ENCODE measurements at places on chromosomes 4 and X. TPM values are rescaled to one million over a fixed set of nuclear protein-coding genes. Genes with fewer than 3 reads are reported as not detected.

The DAPP1 gene
- total RNA-seq = not detected

The MSANTD1 gene
- total RNA-seq = 0.19 TPM

The ZNF157 gene
- total RNA-seq = not detected

The STBD1 gene
- 5.2 TPM for total RNA-seq

The GUCY1B1 gene
- total RNA-seq = 0.08 TPM

The MAGEB10 gene
- total RNA-seq = not detected

The IL13RA2 gene
- total RNA-seq = 5.8 TPM

The FGD1 gene
- 17.9 TPM for total RNA-seq

The GIMD1 gene
- not detected for total RNA-seq

The PASD1 gene
- total RNA-seq = not detected

The SPIN2A gene
- 0.18 TPM for total RNA-seq

The SAGE1 gene
- not detected for total RNA-seq

The ERVMER34-1 gene
- not detected for total RNA-seq

The MAGEA1 gene
- not detected for total RNA-seq

DNA sequence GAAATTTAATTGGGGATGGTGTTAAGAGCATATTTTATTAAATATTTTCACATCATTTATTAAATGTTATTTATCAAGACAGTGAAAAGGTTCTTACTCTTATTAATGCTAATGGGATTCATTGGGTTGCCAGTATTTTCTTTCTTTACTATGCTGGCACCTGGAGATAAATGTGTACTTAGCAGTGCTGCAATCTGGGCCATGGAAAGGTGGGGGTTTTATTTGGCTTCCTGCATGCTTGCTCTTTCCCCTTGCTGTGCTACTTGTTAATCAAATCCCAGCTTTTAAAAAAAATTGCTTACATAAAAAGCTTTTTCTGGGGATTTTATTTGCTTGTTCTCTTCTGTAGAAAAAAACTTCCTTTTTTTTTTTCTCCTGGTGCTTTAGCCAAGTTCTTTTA, 48.3 kb downstream of the ZAR1 start:
- DNase-seq = no peak

GRCh38 chr4:169677150-169677748, 56.9 kb downstream of the CLCN3 start:
- DNase-seq = no peak

GRCh38 chr4:20621476-20621875, 78.8 kb upstream of the PACRGL start:
- DNase-seq = no peak

DNA sequence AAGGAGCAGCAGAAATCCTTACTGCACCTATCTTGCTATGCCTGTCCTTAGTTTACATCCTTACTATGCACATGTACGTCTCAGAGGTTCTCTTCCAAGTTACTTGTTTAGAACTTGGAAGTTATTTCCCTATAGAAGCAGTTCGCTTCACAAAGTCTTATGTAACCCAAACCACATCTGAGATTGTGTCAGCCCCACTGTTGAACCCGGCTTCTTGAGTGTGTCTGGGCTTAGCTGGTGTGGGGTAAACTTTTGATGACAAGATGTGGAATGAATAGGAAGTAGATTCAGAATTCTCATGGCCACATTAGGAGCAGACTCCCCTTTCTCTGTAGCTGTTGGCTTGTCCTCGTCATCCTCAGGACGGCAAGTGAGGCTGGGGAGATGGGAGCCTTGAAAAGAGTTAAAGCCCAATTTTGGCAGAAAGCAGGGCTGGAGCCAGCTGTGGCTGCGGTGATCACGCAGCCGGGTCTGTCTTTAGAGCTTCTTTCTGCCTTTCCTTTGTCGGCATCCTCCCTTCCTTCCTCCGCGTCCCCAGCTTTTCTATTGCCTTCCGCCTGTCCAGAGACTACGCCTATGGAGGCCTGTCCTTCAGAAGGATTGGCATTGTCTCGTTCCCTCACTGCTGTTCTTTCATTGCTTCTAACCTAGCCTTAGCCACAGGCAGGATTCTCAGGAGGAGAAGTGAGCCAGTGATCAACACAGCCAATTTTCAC, 23.0 kb upstream of the LIMCH1 start:
- DNase-seq = no peak

- DNase-seq = no peak
Measured at GRCh38 chr4:70471897-70472296, at the start of gene MUC7. TSS of gene MUC7 (plus strand) at chr4:70472197. CDS start at chr4:70474022, 1,825 bp downstream.

- no peak for DNase-seq
Measured at GRCh38 chr4:53640576-53641453, 49.5 kb upstream of the LNX1 start.

DNA sequence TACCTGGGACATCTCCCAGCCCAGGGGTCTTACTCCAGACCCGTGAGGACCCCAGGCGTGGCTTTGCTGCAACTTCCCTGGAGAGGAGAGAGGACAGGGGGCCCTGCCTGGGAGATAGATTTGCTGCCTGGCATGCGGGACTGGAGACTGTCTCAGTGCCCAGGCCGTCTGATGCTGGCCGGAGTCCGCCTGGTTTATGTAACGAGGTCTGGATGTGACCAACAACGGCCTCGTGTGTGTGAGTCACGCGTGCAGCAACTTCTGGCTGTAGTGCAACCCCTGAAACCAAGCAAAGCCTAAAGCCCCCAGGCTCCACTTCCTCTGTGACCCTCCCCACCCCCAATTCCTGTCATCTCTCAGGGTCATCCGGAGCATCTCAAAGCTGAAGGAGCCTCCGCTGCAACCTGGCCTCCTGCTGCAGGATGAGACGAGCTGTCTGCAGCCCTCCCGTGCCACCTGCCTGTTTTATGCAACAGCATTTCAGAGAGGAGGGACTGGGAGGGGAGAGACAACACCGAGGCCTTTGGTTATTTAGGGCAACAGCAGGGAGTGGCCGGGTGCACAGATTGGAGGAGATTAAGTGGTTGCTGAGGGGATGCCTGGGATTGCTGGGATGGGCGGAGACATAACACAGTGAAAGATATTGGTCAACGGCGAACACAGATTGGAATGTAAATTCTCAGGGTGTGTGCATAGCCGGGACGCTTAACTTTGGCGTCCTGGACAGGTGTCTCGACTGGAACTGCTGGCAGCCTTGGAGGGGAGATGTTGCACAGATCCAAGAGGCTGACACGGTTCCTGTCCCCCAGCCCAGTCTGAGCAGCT, 16.0 kb downstream of the XG start:
- DNase-seq = peak; percentile 36

DNA sequence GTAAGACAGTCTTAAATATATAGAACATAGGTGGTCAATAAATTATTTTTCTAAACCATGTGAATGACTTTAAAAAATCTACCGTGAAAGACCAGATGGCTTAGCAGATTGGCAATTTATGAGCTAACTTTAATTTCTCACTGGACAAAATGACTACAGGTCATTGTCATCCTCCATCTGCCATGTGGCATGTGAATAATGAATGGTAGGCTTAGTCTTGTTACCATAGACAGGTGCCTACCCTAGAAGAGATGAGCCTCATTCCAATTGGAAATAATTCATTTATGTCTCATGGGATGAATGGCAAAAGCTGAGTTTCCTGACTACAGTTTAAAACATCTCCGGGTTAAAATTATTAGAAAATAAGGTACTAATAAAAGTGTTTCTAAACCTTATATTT, 1043.3 kb downstream of the FAT4 start:
- DNase-seq = no peak

GRCh38 chrX:20513185-20513584, 246.5 kb upstream of the RPS6KA3 start:
- DNase-seq = no peak

GRCh38 chr4:99790796-99791617, 25.6 kb upstream of the DAPP1 start:
- no peak for DNase-seq

- DNase-seq = no peak
Measured at GRCh38 chr4:183989931-183990330, 84.8 kb downstream of the STOX2 start.

GRCh38 chr4:2619459-2619858, 83.0 kb downstream of the FAM193A start:
- DNase-seq = no peak

- no peak for DNase-seq
Measured at GRCh38 chrX:10233696-10234095, 76.9 kb downstream of the CLCN4 start.

- no peak for DNase-seq
Measured at GRCh38 chr4:182745237-182745636, 171.9 kb downstream of the DCTD start.

- no peak for DNase-seq
Measured at GRCh38 chr4:113147498-113148111, 98.2 kb downstream of the ANK2 start.

- DNase-seq = no peak
Measured at GRCh38 chr4:114282937-114283336, 303.5 kb upstream of the ARSJ start.

- DNase-seq = peak; percentile 33
Measured at GRCh38 chr4:156799121-156799589, 172.4 kb downstream of the PDGFC start.

GRCh38 chr4:2507855-2508254, 28.6 kb upstream of the FAM193A start:
- no peak for DNase-seq

- no peak for DNase-seq
Measured at GRCh38 chr4:16827794-16828724, 70.4 kb downstream of the LDB2 start.

GRCh38 chr4:61933527-61933926, 733.4 kb downstream of the ADGRL3 start:
- no peak for DNase-seq

- no peak for DNase-seq
Measured at GRCh38 chr4:121597346-121597934, 99.3 kb downstream of the ANXA5 start.

DNA sequence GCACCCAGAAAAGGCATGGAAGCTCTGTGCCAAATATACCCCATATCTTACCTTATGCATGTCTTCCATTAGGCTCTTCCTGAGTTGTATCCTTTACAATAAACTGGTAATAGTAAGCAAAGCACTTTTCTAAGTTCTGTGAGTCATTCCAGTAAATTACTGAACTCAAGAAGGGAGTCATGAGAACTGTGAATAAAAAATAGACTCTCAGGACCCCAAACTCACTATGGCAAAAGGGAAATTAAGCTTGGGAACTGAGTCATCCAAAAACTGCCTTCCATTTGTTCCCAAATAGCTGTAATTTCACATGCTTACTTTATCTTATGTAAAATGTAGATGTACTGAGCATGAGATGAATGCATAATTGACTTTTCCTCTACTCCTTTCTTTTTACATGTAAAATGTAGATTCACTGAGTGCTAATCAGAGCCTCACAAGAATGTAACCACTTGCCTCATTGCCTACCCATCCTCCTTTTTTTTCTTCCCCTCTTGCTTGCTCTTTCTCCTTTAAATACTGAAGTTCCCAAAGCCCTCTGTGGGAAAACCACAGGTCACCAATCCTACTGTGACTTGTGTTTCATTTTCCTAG, 8.1 kb downstream of the TCEAL3 start:
- peak; percentile 32 for DNase-seq

DNA sequence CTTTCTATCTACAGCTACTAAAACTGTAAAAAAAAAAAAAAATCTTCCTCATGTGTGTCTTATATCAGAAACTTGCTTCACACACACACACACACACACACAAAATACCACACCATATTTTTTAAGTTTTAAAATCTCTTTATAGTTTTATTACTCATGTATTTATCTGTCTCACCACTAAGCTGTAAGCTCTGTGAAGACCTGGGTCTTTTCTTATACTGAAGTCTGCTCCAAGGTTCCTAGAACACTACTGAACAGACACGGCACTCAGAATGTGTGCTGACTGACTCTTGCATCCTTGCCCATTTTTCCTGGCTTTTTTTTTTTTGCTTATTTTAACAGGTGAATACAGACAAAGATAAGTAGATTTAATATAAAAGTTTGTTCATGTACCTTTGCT, 135.6 kb upstream of the CXXC4 start:
- DNase-seq = no peak

GRCh38 chr4:118983831-118984230, 95.2 kb downstream of the SYNPO2 start:
- DNase-seq = no peak

DNA sequence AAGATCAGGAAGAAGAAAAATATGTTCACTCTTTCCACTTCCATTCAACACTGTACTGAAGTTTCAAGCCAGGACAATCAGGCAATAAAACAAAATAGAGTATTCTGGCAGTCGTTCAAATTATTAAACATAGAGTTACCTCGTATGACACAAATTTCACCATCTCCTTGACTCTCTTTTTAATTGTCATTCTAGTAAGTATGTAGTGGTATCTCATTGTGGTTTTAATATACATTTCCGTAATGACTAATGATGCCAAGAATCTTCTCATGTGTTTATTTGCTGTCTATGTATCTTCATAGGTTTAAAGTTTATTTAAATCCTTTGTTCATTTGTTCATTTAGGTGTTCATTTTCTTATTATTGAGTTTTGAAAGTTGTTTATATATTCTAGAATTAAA, 352.2 kb downstream of the IDS start:
- no peak for DNase-seq
